ENCODE measurements at places on chromosomes 11 and 22. TPM values are rescaled to one million over a fixed set of nuclear protein-coding genes. Genes with fewer than 3 reads are reported as not detected.
A peak's percentile ranks its signal among the peaks of the same experiment; 100 is the strongest.

The DPP3 gene
- total RNA-seq, result 24.4 TPM

The GRAP2 gene
- total RNA-seq, result 0.55 TPM

The C22orf42 gene
- total RNA-seq, result not detected

The OR52I1 gene
- total RNA-seq, result not detected

GRCh38 chr11:79077702-79078330 is 363.0 kb downstream of the TENM4 start:
- no peak for DNase-seq

DNA sequence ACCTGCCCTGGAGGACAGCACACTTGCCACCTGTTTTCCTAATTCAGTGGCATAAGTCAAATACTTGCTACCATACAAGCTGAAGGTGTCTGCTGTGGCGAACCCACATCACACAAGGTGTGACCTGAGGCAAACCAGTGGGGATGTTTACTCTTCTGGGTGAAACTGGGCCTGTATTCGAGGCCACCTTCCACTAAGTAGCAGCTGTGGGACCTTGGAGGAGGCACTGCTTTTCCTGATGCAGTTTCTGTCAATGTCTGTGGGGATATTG is 927.4 kb downstream of the BRD1 start:
- DNase-seq, result no peak

- no peak for DNase-seq
These were observed 79.9 kb upstream of the PRR5 start for GRCh38 chr22:44622147-44622427.

GRCh38 chr11:122201106-122201505 is 85.1 kb upstream of the BLID start:
- DNase-seq, result no peak

DNA sequence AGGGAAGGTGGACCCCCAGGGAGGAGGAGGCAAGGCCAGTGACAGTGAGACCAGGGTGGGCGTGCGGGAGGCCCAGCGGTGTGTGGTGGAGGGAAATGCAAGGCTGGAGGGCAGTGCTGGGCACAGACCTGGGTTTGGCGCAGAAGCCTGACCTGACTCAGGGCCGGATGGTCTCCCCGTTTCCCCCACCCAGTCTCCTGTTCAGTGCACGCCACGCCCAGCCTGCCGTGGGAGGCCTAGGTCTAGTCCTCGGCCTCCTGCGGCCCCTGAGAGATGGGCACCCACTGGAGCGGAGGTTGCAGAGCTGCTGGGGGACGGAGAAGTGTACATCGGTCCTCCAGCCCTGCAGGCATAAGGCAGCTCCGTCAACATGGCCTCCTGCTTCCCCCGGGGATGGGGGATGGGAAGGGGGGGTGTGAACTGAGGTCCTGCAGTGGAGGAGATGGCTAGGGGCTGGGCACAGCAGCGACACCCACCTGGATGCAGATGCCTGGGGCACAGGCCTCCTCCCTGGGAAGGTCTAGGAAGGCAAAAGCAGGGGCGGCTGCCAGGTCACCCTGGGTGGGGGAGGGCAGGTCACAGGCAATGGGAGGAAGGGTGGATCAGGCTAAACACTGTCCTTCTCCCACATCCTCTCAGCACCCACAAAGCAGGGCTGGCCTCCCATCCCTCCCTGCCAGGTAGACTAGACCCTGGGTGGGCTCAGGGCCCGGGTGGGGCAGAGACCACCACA is 15.9 kb downstream of the IL17REL start:
- peak; percentile 43 for DNase-seq

- no peak for DNase-seq
These were observed 10.1 kb downstream of the CCS start for GRCh38 chr11:66603072-66603471.

- DNase-seq, result peak; percentile 62
These were observed 17.9 kb downstream of the KDELR3 start for GRCh38 chr22:38485783-38486182.

DNA sequence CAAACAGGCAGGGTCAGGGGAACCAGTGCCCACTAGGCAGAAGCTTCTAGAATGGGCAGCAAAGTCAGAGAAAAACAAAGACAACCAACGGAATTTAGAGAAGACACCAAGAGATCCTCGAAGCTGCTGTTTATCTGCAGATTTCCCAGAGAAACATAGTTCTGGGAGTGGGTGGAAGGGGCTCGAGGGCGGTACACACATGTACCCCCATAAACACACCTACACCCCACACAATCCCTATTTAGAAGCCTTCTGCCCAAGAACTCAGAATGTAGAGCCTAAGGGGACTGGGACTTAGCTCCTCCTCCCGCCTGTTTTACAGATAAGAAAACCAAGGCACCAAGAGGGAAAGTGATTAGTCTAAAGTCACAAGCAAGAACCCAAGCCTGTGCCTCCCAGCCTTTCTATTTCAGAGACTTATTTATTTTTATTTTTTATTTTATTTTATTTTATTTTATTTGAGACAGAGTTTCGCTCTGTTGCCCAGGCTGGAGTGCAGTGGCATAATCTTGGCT is 6.4 kb downstream of the NPTXR start:
- no peak for DNase-seq

- DNase-seq, result no peak
These were observed 72.9 kb downstream of the APIP start for GRCh38 chr11:34843271-34843670.

DNA sequence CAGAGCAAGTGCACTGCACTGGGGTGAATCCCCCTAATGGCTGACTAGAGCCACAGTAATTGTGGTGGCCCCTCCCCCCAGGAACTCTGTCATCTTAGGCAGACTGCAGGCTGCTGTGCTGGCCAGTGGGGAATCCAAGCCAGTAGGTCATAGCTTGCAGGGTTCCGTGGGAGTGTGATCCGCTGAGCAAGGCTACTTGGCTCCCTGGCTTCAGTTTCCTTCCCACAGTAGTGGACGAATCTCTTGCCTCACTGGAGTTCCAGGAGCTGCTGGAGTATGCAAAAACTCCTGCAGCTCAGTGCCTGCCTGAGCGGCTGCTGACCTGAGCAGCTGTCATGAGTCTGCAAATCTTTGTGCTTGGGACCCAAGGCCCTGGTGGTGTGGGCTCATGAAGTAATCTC is 13.2 kb downstream of the OOSP3 start:
- DNase-seq, result no peak

DNA sequence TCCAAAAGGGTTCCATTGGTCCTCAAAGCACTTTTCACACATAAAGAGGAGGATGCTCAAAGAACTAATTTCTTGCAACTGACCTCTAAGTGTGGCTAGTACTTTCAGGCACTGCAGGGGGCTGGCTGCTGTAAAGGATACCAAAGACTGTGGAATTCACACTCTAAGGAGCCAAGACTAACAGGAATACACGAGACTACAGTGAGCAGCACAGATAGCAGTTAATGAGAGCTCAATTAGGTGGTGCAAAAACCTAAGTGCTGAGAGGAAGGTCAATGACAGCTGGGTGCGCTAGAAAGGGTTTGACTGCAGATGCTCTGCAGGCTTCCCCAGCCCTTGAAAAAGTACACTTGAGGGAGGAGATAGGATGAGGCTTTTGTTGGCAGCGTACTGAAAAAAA is 124.3 kb upstream of the NTM start:
- DNase-seq, result no peak

DNA sequence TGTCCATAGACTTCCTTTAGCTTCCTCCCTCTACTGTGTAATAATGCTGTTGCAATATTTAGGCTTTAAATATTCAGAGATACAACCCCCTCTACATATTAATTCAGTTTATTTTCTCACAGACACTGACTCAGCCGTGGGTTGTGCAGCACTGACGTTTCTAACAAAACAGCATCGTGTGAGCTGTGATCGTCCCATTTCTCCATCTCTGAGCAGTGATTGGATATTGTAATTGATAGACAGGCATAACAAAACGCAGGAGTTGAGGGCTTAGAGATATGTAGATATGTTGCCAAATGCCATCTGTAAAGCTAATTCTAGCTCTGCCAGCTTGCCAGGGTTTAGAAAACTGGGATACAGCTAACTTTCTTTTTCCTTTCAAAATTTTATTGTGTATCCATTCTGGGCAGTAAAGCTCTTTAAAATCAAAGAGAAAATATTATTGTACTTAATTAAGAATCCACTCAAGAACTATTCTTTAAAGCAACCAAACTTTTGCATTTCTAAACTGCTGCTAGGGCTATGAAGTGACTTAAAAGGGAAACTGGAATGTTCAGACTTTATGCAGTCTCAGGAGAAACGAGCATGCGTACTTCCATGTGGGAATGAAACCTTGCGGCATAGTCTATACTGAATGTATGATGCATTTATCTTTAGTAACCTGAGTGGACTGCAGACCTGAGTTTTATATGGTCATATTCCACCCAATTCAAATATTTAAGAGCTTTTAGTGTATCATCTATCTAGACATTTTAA is 22.7 kb downstream of the BTBD10 start:
- no peak for DNase-seq

- DNase-seq, result no peak
These were observed 67.8 kb downstream of the SYT9 start for GRCh38 chr11:7319501-7319900.

DNA sequence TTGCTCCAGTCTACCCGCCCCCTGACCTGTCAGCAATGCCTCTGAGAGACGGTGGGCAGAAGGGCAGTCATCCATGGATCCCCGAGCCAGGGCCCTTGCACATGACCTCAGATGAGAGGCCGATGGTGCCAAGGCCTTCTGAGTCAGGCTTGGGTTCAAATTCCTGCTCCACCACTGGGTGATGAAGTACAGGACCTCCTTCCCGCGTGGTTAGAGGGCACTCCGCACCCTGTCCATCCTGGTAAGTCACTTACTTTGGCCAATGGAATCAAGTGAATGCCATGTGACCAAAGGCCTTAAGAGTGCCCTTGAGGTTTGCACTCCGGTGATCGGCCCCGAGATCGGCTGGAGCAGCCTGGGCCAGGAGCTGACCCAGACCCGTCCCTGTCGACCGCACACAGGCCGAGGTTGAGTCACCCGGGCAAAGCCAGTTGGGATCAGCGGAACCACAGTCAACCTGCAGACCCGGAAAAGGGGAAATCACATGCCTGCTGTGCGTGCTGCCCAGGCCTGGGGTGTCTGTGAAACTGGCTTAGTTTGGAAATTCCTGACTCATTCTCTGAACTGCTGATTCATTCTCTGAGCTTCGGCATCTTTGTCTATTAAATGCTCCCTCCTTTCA is 48.9 kb downstream of the RTL6 start:
- no peak for DNase-seq

DNA sequence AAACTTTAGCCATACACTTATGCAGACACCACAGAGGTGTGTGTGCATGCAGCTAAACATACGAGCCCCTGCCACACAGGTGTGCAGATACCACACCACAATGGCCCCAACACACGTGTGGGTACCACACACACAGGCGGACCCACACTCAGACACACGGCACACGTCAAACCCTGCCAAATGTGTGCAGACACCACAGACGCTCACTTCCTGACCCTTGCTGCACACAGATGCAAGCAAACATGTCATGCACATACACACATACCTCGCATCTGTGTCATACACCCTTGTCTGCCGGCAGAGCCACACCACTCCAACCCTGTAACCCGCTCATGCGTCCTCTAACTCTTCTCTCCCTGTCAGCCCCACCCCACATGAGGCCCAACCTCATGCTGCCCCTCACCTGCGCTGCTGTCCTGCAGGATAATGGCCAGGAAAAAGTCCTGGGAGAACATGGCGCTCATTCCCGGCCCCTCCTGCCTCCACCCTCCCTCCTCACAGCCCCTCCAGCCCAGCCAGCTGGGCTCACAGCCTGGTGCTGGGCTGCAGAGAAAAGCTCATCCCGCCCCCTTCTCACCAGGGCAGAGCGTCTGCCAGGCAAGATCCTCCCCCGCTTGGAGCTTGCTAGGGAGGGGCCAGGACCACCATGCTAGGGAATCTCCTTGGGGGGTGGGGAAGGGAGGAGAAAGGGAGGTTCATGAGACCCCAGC is 14.2 kb downstream of the SMPD1 start:
- DNase-seq, result no peak

DNA sequence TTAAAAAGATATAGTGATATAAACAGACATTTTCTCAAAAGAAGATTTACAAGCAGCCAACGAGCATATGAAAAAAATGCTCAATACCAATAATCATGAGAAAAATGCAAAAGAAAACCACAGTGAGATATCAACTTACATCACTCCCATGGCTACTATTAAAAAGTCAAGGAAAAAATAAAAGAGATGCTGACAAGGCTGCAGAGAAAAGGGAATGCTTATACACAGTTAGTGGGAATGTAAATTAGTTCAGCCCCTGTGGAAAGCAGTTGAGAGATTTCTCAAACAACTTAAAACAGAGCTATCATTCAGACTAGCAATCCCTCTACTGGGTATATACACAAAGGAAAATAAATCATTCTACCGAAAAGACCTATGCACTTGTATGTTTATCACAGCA is 97.1 kb upstream of the CARD18 start:
- no peak for DNase-seq

GRCh38 chr11:65809496-65809895 is 22.6 kb downstream of the OVOL1 start:
- no peak for DNase-seq

DNA sequence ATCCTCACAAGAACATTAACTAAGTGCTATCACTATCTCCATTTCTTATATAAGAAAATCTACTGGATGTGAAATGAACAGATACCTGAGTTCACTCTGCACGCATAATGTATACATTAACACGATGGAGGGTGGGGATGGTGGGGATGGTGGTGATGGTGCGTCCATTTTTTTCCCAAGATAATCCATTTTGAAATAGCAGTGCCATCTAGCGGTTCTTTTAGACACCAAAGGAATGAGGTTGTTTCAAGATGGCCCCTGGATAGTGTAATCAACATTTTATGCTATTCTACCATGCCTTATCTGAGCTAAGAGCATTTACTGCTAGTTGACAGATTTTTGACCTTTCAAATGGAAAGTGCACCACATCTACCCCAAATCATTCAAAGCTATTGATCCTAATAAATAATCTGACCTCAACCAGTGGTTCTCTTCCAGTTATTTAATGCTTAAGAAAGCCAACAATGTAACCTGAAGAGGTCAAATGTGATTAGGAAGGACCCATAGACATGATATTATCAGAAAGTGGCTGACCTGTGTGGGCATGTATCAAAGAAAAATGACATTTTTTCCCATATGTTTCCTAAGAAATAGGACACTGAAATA is 714.7 kb upstream of the TENM4 start:
- DNase-seq, result no peak

DNA sequence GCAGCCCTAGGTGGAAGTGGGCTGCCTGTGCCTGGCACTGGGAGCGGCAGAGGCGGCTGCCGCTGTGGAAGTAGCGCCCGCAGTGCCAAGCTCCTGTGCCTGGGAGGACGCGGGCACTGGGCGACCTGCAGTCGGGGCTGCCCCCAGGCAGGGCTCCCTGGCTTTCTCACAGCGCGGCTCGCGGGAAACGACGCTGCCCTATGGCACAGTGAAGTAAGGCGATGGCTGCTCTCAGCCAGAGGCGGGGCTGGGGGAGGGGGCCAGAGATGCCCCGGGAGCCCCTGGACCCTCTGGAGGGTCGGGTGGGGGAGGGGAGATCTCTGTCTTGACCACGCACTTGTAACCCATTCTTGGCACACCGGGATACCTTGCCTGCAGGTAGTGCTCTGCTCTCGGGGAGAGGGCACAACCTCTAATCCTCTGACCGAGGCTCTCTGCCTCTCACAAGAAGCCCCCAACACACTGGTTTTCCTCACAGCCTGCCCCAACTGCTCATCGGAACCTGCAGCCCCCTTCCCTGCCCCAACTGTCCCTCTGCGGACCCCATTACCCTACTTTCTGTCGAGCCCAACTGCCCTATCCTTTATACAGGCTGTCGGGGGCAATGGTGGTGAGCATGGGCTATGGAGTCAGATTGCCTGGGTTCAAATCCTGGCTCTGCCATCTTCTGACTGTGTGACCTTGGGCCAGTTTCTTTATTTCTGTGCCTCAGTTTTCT is 32.2 kb upstream of the TRIM29 start:
- no peak for DNase-seq
